Hindlimb muscle (tissue), 1 donor: ENCODE measurements at places on chromosomes 4 and X. TPM values are rescaled to one million over a fixed set of nuclear protein-coding genes. Genes with fewer than 3 reads are reported as not detected.

Gene IL13RA1
- polyA plus RNA-seq = 35.8 TPM

GRCh38 chr4:132114885-132115284 is 1034.2 kb upstream of the PCDH10 start:
- DNase-seq = no peak

Gene SHISA3
- 7.2 TPM for polyA plus RNA-seq

- no peak for DNase-seq
These were observed 508.9 kb upstream of the FTHL17 start for GRCh38 chrX:31580726-31581125.

GRCh38 chrX:109890910-109891502 is 111.9 kb upstream of the TMEM164 start:
- DNase-seq = no peak
